Activated CD4-positive, alpha-beta T cell treated with anti-CD3 and anti-CD28 coated beads, Interleukin-2, amount 50 U/mL, for 4 hours (primary cell): ENCODE measurements at places on chromosomes 7 and 10.

GRCh38 chr7:135390829-135391228, 119.1 kb downstream of the CNOT4 start:
- no peak for DNase-seq

GRCh38 chr10:33914746-33915145, 580.3 kb upstream of the NRP1 start:
- no peak for DNase-seq

GRCh38 chr7:22728401-22729029, 1.5 kb downstream of the IL6 start:
- DNase-seq, result no peak

- DNase-seq, result no peak
Observed at GRCh38 chr7:112089551-112089950, 116.6 kb downstream of the DOCK4 start.

GRCh38 chr7:101633511-101633910, 4.4 kb upstream of the MYL10 start:
- no peak for DNase-seq

DNA sequence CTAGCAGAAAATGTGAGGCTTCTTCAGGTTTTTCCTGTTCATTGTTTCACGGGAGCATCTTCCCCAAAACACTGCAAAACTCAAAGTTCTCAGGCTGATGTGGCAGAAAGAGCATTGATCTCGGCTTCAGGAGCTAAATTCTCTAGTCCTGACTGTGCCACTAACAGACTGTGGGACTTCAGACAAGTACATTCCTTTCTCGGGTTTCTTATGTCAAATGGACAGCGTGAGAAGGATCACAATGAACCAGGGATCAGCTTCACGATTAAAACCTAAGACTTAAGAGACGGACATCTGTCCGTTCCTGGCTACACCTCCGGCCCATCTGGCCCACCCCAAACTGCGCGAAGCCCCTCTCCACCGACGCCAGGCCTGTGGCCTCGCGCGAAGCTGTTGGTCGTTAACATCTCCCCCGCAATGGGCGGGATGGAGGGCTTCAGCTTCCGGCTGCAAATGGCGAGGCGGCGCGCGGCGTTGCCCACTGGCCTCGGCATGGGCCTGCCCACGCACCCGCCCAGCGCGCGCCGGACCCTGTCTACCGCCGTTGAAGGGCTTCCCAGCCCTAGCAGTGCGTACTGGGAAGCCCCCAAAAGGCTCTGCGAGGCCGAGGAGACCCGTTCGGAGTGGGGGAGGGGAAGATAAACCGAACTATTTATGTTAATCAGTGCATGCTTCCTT, 549 bp upstream of the DDX50 start:
- DNase-seq, result no peak

DNA sequence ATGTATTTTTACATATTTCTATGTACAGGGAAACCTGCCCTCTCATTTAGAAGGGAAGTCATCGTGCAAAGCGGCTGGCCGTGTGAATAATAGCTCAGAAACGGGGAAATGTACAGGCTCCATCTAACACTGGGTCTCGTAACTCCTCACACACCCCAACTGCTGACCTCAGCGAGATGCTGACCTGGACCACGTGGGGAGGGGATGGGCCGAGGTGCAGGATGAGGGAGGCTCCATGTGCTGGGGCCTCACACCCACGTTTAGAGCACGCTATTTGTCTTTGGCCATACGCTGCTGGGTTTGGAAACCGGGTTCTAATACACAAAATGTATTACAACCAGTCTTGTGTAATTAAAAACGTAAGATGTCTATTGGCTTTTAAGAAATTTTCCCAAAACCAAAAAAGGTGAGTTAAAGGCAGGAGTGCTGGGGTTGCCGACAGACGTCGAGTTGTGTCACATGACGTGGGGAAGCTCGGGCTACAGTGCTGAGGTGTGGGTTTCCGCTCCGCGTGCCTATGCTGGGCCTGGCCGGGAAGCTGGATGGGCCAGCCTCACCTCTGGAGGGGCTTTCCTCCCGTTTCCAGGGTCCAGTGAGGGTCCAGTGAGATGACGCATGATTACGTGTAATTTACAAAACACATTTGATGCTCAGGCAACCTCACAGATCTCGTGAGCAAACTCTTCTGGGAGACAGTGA, 215.6 kb downstream of the DNAJB6 start:
- no peak for DNase-seq

GRCh38 chr7:24907311-24907886, 72.6 kb downstream of the OSBPL3 start:
- peak; percentile 20 for DNase-seq

GRCh38 chr10:48445932-48446331, 139.5 kb downstream of the MAPK8 start:
- DNase-seq, result no peak

GRCh38 chr7:116717137-116717536, 45.1 kb downstream of the MET start:
- no peak for DNase-seq
